ENCODE measurements at places on chromosomes 12 and 14. TPM values are rescaled to one million over a fixed set of nuclear protein-coding genes. Genes with fewer than 3 reads are reported as not detected.
A peak's percentile ranks its signal among the peaks of the same experiment; 100 is the strongest.

GRCh38 chr12:108629824-108630476 is 3.7 kb downstream of the SELPLG start:
- peak; percentile 62 for DNase-seq
- peaks cover 37% of the 10 kb centered on the region for H3K4me1 ChIP-seq
- H3K27me3 ChIP-seq: no peaks in the 10 kb centered on the region

DNA sequence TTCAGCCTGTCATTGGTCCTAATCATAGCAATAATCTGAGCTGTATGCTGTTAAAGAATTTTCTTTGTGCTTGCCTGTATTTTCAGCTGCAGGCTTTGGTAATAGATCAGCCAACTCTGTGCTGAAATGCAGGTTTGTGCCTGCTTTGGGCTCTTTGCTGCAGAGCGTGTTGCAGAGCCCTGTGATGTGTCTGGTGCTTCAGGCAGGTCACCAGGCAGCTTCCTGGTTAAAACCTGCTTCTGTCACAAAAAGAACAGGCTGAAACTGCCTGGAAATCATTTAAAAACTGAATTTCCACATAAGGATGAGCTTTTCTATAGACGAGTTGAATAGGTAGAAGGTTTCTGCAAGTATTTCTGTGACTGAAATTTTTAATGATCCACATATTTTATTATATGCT is 3.1 kb downstream of the DIP2B start:
- H3K27me3 ChIP-seq: no peaks in the 10 kb centered on the region
- H3K27ac ChIP-seq: no peak overlapping the region
- H3K4me3 ChIP-seq: no peak overlapping the region
- no peak for DNase-seq

DNA sequence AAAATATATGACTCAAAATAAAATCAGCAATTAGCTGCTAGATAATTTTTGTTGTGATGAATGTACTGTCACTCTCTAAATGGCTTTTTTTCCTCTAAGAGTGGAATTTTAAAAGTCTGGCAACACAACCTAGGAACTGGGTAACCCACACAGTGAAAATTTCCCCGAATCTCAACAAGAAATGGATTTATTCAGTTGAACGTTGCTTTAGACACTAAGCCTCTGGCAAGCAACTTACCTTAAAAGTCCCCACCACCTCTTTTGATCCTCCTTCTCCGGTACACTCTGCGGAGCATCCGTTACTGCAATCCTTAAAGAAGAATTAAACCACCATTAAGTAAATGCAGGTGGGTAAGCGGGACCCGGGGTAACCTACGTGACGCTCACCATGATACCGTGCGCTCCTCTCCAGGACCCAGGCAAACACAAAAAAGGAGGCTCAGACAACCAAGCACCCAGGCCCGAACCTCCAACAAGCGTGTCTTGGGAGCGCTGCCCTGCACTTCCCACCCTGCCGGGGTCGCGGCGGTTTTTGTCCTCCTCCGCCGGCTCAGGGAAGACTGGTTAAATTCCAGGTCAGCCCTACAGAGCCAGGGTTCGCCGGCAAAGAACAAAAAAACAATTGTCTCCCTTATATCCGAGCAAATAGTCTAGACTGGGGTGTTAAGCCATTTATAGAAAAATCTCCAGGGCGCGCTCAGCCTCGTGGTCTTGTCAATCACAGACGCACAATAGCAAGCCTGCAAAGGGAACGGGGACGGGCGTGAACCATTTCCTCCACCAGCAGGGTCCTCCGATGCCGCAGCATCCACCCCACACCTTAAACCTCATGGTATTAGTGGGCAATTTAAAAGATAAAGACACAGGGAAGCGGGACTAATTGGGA is 47.1 kb downstream of the BCAT1 start:
- H3K36me3 ChIP-seq: no peaks in the 10 kb centered on the region
- H3K4me3 ChIP-seq: peak overlapping the region; percentile 36
- no peaks in the 10 kb centered on the region for H3K27me3 ChIP-seq
- H3K4me1 ChIP-seq: no peaks in the 10 kb centered on the region
- no peak for DNase-seq

- no peak overlapping the region for H3K27ac ChIP-seq
- DNase-seq: no peak
- no peaks in the 10 kb centered on the region for H3K27me3 ChIP-seq
- H3K36me3 ChIP-seq: no peaks in the 10 kb centered on the region
- H3K4me3 ChIP-seq: no peak overlapping the region
- no peaks in the 10 kb centered on the region for H3K4me1 ChIP-seq
These were observed 70.4 kb downstream of the NRXN3 start for GRCh38 chr14:78240567-78240966.

GRCh38 chr12:76069339-76069738 is 15.1 kb downstream of the NAP1L1 start:
- no peaks in the 10 kb centered on the region for H3K4me1 ChIP-seq
- H3K4me3 ChIP-seq: no peak overlapping the region
- DNase-seq: no peak
- H3K27me3 ChIP-seq: no peaks in the 10 kb centered on the region

DNA sequence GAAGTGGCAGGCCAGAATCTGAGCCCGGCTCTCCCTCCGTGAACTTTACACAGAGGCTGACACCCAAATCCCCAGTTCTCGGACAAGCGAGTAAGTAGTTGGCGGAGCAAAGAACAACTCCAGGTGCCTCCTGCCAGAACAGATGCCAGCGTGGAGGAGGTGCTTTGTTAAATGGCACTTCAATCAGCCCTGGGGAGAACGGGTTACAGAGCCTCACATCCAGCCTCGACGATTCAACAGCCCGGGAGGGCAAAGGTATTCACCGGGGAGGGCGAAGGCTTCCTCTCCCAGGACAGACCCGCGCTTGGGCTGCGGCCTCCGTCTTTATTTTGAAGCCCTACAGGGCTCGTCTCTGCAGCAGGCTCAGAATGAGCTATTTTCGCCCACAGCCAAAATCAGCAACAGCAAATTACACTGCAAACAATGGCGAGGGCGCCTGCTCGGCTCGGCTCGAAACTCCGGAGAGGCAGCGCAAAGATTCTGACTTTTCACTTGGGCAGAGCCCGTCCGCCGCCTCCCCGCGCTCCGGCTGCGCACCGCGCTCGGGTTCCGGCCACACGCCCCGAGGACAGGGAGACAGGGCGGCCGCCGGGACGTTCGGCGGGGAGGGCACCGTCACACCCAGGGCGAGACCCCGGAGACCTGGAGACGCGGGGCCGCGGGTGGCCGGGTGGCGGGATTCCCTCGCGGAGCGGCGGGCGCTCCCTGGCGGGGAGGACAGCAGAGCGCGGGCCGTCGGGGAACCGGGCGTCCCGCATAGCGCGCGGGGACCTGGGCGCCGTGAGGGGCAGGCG is 811 bp downstream of the TMCC3 start:
- peak overlapping the region; percentile 80 for H3K27ac ChIP-seq
- H3K4me3 ChIP-seq: peak overlapping the region; percentile 84

DNA sequence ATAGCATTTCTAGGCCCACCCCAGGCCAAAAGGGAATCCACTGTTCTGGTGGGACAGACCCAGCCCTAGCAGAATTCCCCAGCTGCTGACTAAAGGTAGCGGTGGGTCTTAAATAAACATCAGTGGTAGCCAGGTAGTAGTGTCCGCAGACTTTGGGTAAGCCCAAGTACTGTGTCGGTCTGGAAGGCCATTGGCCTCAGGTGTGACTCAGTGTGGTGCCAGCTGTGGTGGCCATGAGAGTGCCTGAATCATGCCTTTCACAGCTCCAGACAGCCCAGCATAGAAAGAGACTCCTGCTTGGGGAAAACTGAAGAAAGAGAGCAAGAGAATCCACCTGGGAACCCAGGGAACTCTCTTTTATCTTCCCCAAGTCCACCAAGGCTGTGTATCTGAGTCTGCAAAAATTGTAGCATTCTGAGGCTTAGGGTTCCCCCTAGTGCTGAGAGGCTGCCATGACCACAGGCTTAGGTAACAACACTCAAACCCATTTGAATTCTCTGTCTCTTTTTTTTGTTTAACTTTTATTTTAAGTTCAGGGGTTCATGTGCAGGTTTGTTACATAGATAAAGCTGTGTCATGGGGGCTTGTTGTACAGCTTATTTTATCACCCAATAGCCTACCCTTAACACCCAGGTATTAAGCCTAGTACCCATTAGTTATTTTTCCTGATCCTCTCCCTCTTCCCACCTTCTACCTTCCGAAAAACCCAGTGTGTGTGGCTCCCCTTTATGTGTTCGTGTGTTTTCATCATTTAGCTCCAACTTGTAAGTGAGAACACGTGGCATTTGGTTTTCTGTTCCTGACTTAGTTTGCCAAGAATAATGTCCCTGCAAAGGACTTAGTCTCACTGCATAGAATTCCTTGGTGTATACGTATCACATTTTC is 16.7 kb upstream of the CD163L1 start:
- H3K36me3 ChIP-seq: no peaks in the 10 kb centered on the region
- no peak overlapping the region for H3K4me3 ChIP-seq
- H3K27me3 ChIP-seq: no peaks in the 10 kb centered on the region
- H3K4me1 ChIP-seq: no peaks in the 10 kb centered on the region

- no peaks in the 10 kb centered on the region for H3K27me3 ChIP-seq
- no peaks in the 10 kb centered on the region for H3K36me3 ChIP-seq
- DNase-seq: no peak
- no peak overlapping the region for H3K4me3 ChIP-seq
These were observed 130.6 kb downstream of the KTN1 start for GRCh38 chr14:55710506-55711041.

GRCh38 chr14:50773632-50774541 is 57.1 kb downstream of the NIN start:
- DNase-seq: no peak
- H3K27ac ChIP-seq: peak overlapping the region; percentile 28
- no peak overlapping the region for H3K4me3 ChIP-seq

- no peaks in the 10 kb centered on the region for H3K4me1 ChIP-seq
- H3K4me3 ChIP-seq: no peak overlapping the region
- no peaks in the 10 kb centered on the region for H3K36me3 ChIP-seq
These were observed 207.2 kb upstream of the TMTC1 start for GRCh38 chr12:29990971-29991370.

DNA sequence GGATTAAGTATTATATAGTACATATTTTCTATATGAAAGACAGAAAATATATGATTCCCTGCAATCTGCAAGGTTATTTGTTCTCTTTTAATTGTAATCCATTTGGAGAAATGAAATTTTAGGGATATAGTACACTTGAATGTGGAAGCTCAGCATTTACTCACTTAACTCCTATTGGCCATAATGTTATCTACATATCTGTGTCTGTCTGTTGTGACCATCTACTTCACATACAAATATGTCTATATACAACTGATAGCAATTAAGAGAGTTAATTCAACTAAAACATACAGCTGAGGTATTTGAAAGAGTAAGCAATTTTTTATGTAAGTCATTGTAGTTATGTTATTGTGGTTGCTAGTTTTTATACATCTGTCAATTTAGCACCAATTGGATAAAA is 12.9 kb downstream of the FOXG1 start:
- peaks cover 2% of the 10 kb centered on the region for H3K27me3 ChIP-seq
- H3K36me3 ChIP-seq: no peaks in the 10 kb centered on the region
- H3K4me3 ChIP-seq: no peak overlapping the region
- DNase-seq: no peak

DNA sequence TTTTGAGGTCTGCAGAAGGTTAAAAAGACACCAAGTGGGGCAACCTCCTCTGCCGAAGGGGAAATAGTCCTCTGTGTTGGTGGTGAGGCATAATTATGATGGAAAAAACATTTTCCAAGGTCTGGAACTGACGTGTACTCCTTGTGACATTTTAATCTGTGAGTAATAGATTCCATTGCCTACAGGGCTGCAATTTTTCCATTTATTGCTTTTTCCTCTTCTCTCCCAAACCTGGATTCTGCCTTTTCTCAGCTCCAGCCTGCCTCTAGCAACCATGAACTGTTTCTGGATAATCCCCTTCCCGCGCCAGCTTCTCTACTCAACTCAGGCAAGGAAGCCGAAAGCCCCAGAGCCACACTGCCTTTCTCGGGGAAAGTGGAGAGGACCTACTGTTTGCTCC is 230.1 kb upstream of the PLXNC1 start:
- H3K27me3 ChIP-seq: no peaks in the 10 kb centered on the region
- H3K36me3 ChIP-seq: no peaks in the 10 kb centered on the region
- H3K27ac ChIP-seq: no peak overlapping the region
- H3K4me3 ChIP-seq: no peak overlapping the region
- DNase-seq: no peak

GRCh38 chr14:73261520-73262426 is 24.5 kb downstream of the PAPLN start:
- H3K4me3 ChIP-seq: no peak overlapping the region
- no peak for DNase-seq
- H3K36me3 ChIP-seq: no peaks in the 10 kb centered on the region
- no peak overlapping the region for H3K27ac ChIP-seq

- DNase-seq: no peak
- no peaks in the 10 kb centered on the region for H3K36me3 ChIP-seq
- H3K27me3 ChIP-seq: no peaks in the 10 kb centered on the region
- H3K4me3 ChIP-seq: no peak overlapping the region
- H3K4me1 ChIP-seq: no peaks in the 10 kb centered on the region
These were observed 82.1 kb upstream of the FSCB start for GRCh38 chr14:44589180-44589579.

- no peak for DNase-seq
- no peak overlapping the region for H3K4me3 ChIP-seq
- no peaks in the 10 kb centered on the region for H3K36me3 ChIP-seq
- H3K4me1 ChIP-seq: peaks cover 15% of the 10 kb centered on the region
- H3K27ac ChIP-seq: no peak overlapping the region
These were observed 66.5 kb downstream of the PPP2R5C start for GRCh38 chr14:101828046-101828445.

DNA sequence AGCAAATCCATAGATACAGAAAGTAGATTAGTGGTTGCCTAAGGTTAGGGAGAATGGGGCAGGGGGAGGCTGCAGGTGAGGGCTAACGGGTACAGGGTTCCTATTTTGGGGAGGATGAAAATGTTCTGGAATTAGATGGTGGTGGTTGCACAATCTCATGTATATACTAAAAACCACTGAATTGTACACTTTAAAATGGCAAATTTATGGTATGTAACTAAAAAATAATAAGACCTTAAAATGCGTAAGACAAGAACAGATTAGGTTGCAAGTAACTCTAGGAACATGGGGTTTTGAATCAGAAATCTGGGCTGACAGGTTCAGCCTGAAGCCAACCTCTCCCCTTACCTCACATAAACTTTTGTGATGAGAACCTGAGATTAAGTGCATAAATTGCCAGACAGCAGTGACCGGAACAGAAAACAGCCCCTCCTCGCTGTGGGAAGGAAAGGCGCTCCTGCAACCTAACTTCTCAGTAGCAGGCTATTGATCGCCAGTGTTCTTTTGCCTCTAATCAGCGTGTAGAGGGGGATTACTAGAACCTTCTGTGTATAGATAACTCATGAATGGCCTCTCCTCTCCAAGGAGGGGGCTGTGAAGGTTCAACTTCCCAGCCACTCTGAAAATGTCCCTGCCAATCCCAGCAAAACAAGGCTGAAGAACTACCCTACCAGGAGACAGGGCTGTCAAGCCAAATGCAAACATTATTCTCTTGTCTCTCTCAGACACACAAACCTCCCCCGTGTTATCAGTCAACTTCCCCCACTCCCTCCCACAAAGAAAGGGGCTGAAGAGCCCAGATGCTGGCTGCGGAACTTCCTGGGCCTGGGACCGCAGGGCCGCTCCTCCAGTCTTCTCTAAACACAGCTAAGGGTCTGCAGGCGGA is 1.9 kb downstream of the SSH1 start:
- peak overlapping the region; percentile 94 for H3K27ac ChIP-seq
- no peaks in the 10 kb centered on the region for H3K27me3 ChIP-seq
- no peak overlapping the region for H3K4me3 ChIP-seq
- no peak for DNase-seq
- no peaks in the 10 kb centered on the region for H3K4me1 ChIP-seq

GRCh38 chr12:117980616-117981015 is 11.8 kb upstream of the KSR2 start:
- H3K27me3 ChIP-seq: no peaks in the 10 kb centered on the region
- DNase-seq: no peak
- H3K36me3 ChIP-seq: no peaks in the 10 kb centered on the region
- no peaks in the 10 kb centered on the region for H3K4me1 ChIP-seq

The TCL1B gene
- total RNA-seq: not detected

The ATL1 gene
- total RNA-seq: 7.8 TPM

The LHX5 gene
- total RNA-seq: not detected

The SLC39A2 gene
- 1.1 TPM for total RNA-seq

The GLI1 gene
- 0.88 TPM for total RNA-seq

The GZMH gene
- total RNA-seq: 1.2 TPM
